ENCODE measurements at places on chromosomes 11 and 22.
A peak's percentile ranks its signal among the peaks of the same experiment; 100 is the strongest.

- no peak overlapping the region for H3K4me3 ChIP-seq
- peaks cover 14% of the 10 kb centered on the region for H3K4me1 ChIP-seq
- no peak overlapping the region for H3K27ac ChIP-seq
- no peaks in the 10 kb centered on the region for H3K36me3 ChIP-seq
- no peak for DNase-seq
Measured at GRCh38 chr11:12715941-12716340, 41.7 kb downstream of the TEAD1 start.

GRCh38 chr11:125443767-125444311 is 52.2 kb downstream of the FEZ1 start:
- no peaks in the 10 kb centered on the region for H3K36me3 ChIP-seq
- H3K4me3 ChIP-seq: no peak overlapping the region
- H3K27ac ChIP-seq: no peak overlapping the region
- H3K4me1 ChIP-seq: no peaks in the 10 kb centered on the region
- peaks cover 24% of the 10 kb centered on the region for H3K27me3 ChIP-seq

DNA sequence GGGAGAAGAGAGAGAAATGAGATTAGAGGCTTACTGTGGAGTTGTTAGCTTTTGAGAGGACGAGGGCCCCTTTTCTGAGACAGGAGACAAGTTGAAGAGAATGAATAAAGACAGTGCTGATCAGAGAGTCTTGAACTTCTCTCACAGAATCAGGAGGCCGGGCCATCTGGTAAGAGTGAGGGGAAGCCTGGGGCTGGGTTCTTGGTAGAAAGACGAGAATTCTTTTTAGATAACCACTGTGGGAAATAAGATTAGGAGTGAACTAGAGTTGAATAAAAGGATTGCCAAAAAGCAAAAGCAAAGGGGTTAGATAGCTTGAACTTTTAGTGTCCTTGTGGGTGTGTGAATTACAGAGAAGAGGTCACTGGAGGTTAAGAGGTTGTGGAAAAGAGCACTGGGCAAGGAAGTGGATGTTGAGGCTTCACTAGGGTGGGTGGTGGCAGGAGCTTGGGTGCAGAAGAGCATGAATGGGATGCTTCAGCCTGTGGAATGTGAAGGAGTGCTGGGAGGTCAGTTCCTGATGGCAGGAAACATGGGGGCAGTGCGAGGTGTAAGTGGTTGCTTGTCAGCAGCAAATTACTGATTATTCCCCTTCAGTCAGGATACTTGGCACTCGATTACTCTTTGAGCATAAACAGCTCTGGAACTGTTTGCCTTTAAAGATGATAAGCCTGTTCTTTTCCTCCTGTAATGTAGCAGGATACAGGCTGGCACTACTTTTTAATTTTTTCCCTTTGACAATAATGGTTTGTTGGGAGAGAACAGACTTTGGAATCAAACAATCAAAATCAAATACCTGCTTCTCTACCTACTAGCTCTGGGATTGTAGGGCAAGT is 98.3 kb downstream of the ARHGAP42 start:
- no peaks in the 10 kb centered on the region for H3K4me1 ChIP-seq
- no peak overlapping the region for H3K27ac ChIP-seq
- H3K36me3 ChIP-seq: no peaks in the 10 kb centered on the region
- no peak for DNase-seq
- no peak overlapping the region for H3K4me3 ChIP-seq

- no peaks in the 10 kb centered on the region for H3K4me1 ChIP-seq
- H3K4me3 ChIP-seq: no peak overlapping the region
- no peak overlapping the region for H3K27ac ChIP-seq
Measured at GRCh38 chr11:78689585-78690153, 115.0 kb upstream of the NARS2 start.

GRCh38 chr11:69362315-69362714 is 68.4 kb downstream of the MYEOV start:
- no peaks in the 10 kb centered on the region for H3K27me3 ChIP-seq
- no peak for DNase-seq
- no peaks in the 10 kb centered on the region for H3K36me3 ChIP-seq

DNA sequence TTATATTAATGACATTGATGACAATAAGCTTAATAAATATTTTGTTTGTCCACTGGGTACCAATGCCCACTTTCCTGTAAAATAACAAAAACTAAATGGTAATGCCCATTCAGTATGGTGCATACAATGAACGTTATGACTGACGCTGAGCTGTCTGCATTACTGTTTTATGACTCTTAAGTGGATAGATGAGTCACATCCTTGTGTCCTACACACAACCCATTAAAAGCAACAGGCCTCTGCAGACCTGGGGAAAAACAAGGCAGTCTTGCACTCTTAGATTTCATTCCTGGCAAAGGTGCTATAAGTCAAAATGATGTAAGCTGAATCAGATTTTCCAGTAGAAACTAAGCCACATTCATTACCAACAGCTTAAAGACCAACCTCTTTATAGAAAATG is 176.3 kb upstream of the TMEM45B start:
- H3K4me1 ChIP-seq: peaks cover 20% of the 10 kb centered on the region
- DNase-seq: peak; percentile 30
- H3K27me3 ChIP-seq: peaks cover 11% of the 10 kb centered on the region
- no peak overlapping the region for H3K4me3 ChIP-seq
- H3K36me3 ChIP-seq: no peaks in the 10 kb centered on the region
- H3K27ac ChIP-seq: peak overlapping the region; percentile 44

DNA sequence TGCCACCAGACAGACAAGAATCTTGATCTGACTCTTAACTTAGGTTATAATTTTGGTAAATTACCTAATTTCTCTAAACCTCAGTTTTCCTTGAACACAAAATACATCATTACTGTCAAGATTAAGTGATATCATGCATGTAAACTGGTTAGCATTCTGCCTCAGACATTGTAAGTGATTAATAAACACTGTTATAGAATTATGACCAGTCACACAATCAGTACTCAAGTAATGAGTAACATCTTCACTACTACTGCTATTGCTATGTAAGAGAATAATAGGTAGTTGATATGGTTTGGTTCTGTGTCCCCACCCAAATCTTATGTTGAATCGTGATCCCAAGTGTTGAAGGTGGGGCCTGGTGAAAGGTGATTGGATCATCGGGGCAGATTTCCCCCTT is 218.9 kb downstream of the SBF2 start:
- H3K27ac ChIP-seq: no peak overlapping the region
- peaks cover 14% of the 10 kb centered on the region for H3K36me3 ChIP-seq
- no peak for DNase-seq
- no peak overlapping the region for H3K4me3 ChIP-seq
- peaks cover 3% of the 10 kb centered on the region for H3K4me1 ChIP-seq
- no peaks in the 10 kb centered on the region for H3K27me3 ChIP-seq

GRCh38 chr11:74550991-74551753 is 41.2 kb upstream of the POLD3 start:
- no peak overlapping the region for H3K4me3 ChIP-seq
- no peak for DNase-seq
- H3K36me3 ChIP-seq: no peaks in the 10 kb centered on the region
- H3K4me1 ChIP-seq: no peaks in the 10 kb centered on the region
- H3K27me3 ChIP-seq: peaks cover 8% of the 10 kb centered on the region
- H3K27ac ChIP-seq: no peak overlapping the region

DNA sequence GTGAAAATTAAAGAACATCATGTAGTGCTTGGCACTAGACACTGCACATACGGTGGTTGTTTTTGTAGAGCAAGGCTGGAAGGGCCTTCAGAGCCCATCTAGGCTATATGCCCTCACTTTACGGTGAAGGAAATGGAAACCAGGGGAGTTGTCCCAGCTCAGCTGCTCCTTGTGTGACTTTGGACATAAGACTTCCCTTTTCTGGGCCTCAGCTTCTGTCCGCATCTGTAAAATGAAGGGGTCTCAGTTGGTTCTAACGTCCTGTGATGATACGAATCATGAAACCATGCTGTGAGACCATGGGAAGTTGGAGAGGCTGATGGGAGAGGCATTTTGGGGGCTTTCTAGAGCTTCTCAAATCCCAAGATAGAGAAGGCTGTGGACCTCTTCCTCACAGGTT is 4.7 kb downstream of the KCNE3 start:
- no peak overlapping the region for H3K27ac ChIP-seq
- H3K27me3 ChIP-seq: peaks cover 21% of the 10 kb centered on the region
- no peak overlapping the region for H3K4me3 ChIP-seq
- H3K36me3 ChIP-seq: no peaks in the 10 kb centered on the region

GRCh38 chr11:110065189-110065588 is 28.0 kb upstream of the ZC3H12C start:
- no peak overlapping the region for H3K27ac ChIP-seq
- no peak for DNase-seq
- H3K4me1 ChIP-seq: no peaks in the 10 kb centered on the region
- H3K4me3 ChIP-seq: no peak overlapping the region
- no peaks in the 10 kb centered on the region for H3K36me3 ChIP-seq

DNA sequence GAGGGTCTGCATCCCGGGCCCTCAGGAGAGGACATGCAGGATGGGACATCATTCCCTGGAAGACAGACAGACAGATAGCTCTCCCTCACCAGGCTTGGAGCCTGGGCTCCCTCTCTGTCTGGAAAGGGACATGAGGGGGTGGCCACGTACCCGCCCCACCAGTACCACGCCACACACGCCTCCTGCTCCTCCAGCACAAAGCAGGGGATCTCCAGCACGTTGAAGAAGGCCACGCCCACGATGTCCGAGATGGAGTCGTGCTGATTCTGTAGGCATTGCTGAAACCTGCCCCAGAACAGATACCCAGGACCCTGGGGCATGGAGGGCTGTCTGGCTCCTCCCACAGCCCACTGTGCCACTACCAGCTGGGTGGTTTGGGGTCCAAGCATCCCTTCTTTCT is 2.2 kb downstream of the PLA2G3 start:
- no peaks in the 10 kb centered on the region for H3K36me3 ChIP-seq
- H3K27ac ChIP-seq: no peak overlapping the region
- H3K27me3 ChIP-seq: no peaks in the 10 kb centered on the region
- no peak overlapping the region for H3K4me3 ChIP-seq
- no peaks in the 10 kb centered on the region for H3K4me1 ChIP-seq
- no peak for DNase-seq

GRCh38 chr11:62458212-62459002 is 39.6 kb downstream of the SCGB1A1 start:
- H3K27me3 ChIP-seq: no peaks in the 10 kb centered on the region
- DNase-seq: no peak
- no peak overlapping the region for H3K4me3 ChIP-seq
- H3K27ac ChIP-seq: no peak overlapping the region
- no peaks in the 10 kb centered on the region for H3K4me1 ChIP-seq

DNA sequence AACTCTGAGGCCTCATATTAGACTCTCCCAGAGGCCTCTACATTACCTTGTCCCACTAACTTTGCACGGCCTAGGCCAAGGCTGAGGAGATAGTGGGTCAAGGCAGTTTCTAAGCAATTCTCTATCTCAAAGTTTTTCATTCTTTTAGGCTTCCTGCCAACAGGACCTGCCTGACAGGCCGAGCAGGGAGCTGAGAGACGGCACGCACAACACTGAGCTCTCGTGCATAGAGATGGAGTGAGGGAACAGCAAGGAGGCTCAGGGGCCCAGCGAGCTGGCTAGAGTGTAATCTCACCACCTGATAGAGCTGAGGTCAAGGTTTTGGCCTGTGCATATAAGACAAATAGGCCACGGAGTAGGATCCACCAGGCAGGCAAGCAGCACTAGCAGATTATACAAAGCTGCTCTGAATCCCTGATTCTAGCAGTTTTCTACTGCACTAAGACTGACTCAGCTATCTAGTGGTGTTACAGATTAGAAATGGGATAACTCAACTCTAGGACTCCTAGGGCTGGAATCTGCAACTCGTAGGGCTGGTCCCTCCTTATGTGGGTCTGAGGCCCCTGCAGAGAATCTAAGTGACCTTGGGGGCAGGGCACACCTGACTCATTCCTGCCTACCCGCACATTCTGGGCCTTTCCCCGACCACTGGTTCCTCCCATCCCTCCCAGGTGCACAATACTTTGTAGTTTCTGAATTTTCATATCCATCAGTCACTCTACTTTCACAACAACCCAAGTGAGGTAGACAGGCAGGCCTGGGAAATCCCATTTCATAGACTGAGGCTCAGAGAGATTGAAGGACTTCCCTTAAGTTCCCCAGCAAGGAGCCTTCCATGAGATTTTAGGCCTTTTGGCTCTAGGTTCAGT is 1.7 kb downstream of the CYB5R2 start:
- DNase-seq: peak; percentile 57
- H3K27ac ChIP-seq: peak overlapping the region; percentile 34
- H3K36me3 ChIP-seq: no peaks in the 10 kb centered on the region
- H3K27me3 ChIP-seq: peaks cover 36% of the 10 kb centered on the region
- peaks cover 27% of the 10 kb centered on the region for H3K4me1 ChIP-seq
- peak overlapping the region; percentile 27 for H3K4me3 ChIP-seq

- H3K4me1 ChIP-seq: no peaks in the 10 kb centered on the region
- no peak overlapping the region for H3K4me3 ChIP-seq
- H3K27me3 ChIP-seq: no peaks in the 10 kb centered on the region
- DNase-seq: no peak
- no peak overlapping the region for H3K27ac ChIP-seq
- H3K36me3 ChIP-seq: peaks cover 10% of the 10 kb centered on the region
Measured at GRCh38 chr11:17129003-17129402, 51.5 kb upstream of the RPS13 start.

GRCh38 chr22:39839917-39840510 is 53.5 kb downstream of the ENTHD1 start:
- no peak overlapping the region for H3K4me3 ChIP-seq
- peaks cover 3% of the 10 kb centered on the region for H3K27me3 ChIP-seq
- DNase-seq: peak; percentile 38
- H3K36me3 ChIP-seq: peaks cover 3% of the 10 kb centered on the region

GRCh38 chr11:112223121-112223520 is 3.1 kb upstream of the PTS start:
- peaks cover 6% of the 10 kb centered on the region for H3K36me3 ChIP-seq
- no peak overlapping the region for H3K27ac ChIP-seq
- H3K4me1 ChIP-seq: peaks cover 11% of the 10 kb centered on the region
- no peaks in the 10 kb centered on the region for H3K27me3 ChIP-seq

DNA sequence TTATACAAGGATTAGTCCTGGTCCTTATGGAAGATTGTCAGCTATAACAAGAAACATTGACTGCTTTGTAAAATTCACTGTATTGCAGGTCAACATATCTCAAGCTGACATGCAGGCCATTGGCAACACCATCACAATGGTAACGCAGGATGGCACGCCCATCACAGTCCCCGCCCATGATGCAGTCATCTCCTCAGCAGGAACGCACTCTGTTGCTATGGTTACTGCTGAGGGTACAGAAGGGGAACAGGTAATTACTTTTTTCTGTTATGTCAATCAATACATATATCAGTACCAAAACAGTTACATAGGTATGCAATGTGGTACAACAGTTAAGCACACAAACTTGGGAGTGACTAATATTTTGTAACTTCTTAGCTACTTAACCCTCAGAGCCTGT is 55.3 kb downstream of the ZNF143 start:
- no peaks in the 10 kb centered on the region for H3K4me1 ChIP-seq
- no peak overlapping the region for H3K4me3 ChIP-seq
- DNase-seq: peak; percentile 8
- no peaks in the 10 kb centered on the region for H3K27me3 ChIP-seq
- H3K36me3 ChIP-seq: peaks cover 18% of the 10 kb centered on the region
- no peak overlapping the region for H3K27ac ChIP-seq

DNA sequence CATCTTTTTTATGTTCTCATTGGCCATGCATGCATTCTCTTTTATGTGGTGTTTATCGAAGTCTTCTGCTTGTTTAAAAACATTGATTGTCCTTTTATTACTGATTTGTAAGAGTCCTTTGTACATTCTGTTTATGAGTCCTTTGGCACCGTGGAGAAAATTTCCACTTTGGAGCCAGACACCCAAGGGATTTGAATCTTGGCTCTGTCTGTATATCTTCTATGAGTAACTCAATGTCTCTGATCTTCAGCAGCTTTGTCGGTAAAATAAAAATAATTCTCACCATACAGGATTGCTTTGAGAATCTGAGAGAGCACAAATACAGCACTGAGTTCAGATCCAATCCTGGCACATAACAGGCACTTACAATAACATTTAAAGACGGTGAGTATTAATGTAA is 12.8 kb upstream of the SORL1 start:
- H3K36me3 ChIP-seq: peaks cover 8% of the 10 kb centered on the region
- peaks cover 33% of the 10 kb centered on the region for H3K4me1 ChIP-seq
- H3K27ac ChIP-seq: no peak overlapping the region
- no peak for DNase-seq
- H3K27me3 ChIP-seq: no peaks in the 10 kb centered on the region

Measured in activated naive CD8-positive, alpha-beta T cell treated with anti-CD3 and anti-CD28 coated beads for 36 hours (primary cell).